Activated CD4-positive, alpha-beta T cell treated with anti-CD3 and anti-CD28 coated beads, Interleukin-2, amount 10 ng/mL, durations not matched to agents 24 days and 14 days (primary cell): ENCODE measurements at places on chromosomes 2 and 18. TPM values are rescaled to one million over a fixed set of nuclear protein-coding genes. Genes with fewer than 3 reads are reported as not detected.

DNA sequence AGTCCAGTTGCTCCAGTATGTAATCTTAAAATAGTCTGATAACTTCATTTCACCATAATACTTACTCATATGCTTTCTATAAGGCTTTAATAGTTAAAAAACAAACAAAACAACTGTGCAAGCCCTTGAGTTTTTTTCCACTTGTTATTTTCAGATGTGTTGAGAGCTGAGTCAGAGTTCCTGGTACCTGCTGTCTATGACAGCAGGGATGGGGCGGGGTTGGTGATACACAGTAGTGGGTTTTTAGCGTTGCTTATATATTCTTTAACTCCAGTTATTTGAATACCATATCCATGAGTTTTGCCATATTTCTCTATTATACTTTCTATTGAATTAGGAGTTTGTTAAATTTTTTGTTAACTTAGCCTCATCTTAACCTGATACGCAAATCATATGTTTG lies 5.0 kb downstream of the NAPG start:
- DNase-seq: peak; percentile 72
- peaks cover 34% of the 10 kb centered on the region for H3K4me1 ChIP-seq
- H3K27me3 ChIP-seq: no peaks in the 10 kb centered on the region
- H3K36me3 ChIP-seq: peaks cover 21% of the 10 kb centered on the region
- peak overlapping the region; percentile 79 for H3K4me3 ChIP-seq
- peak overlapping the region; percentile 96 for H3K27ac ChIP-seq

DNA sequence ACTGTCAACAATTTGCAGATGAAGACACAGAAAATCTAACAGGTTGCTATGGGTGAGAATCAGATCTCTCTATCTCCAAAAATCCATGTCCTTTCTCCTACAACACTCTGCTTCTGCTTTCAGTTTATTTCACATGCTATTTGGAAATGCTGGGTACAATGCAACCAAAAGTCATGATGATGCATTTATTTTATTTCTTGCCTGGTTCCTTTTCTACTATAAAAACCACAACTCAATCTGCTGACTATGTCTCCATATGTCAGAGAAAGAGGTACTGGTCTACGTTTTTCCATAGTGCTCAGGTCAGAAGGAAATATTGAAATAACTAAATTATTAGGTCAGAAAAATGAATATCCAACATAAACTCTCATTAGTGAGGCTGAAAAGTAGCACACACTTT lies 20.5 kb downstream of the RAD51AP2 start:
- H3K27ac ChIP-seq: no peak overlapping the region
- DNase-seq: no peak
- H3K4me3 ChIP-seq: no peak overlapping the region
- no peaks in the 10 kb centered on the region for H3K4me1 ChIP-seq
- no peaks in the 10 kb centered on the region for H3K36me3 ChIP-seq
- H3K27me3 ChIP-seq: no peaks in the 10 kb centered on the region

- no peaks in the 10 kb centered on the region for H3K4me1 ChIP-seq
- H3K27ac ChIP-seq: no peak overlapping the region
- no peaks in the 10 kb centered on the region for H3K27me3 ChIP-seq
- no peaks in the 10 kb centered on the region for H3K36me3 ChIP-seq
Observed at GRCh38 chr2:154120706-154121105, 249.0 kb downstream of the GALNT13 start.

- H3K4me3 ChIP-seq: no peak overlapping the region
- peaks cover 61% of the 10 kb centered on the region for H3K4me1 ChIP-seq
- peaks cover 2% of the 10 kb centered on the region for H3K27me3 ChIP-seq
- H3K36me3 ChIP-seq: no peaks in the 10 kb centered on the region
- no peak for DNase-seq
- no peak overlapping the region for H3K27ac ChIP-seq
Observed at GRCh38 chr18:48810805-48811204, 140.0 kb downstream of the SMAD7 start.

DNA sequence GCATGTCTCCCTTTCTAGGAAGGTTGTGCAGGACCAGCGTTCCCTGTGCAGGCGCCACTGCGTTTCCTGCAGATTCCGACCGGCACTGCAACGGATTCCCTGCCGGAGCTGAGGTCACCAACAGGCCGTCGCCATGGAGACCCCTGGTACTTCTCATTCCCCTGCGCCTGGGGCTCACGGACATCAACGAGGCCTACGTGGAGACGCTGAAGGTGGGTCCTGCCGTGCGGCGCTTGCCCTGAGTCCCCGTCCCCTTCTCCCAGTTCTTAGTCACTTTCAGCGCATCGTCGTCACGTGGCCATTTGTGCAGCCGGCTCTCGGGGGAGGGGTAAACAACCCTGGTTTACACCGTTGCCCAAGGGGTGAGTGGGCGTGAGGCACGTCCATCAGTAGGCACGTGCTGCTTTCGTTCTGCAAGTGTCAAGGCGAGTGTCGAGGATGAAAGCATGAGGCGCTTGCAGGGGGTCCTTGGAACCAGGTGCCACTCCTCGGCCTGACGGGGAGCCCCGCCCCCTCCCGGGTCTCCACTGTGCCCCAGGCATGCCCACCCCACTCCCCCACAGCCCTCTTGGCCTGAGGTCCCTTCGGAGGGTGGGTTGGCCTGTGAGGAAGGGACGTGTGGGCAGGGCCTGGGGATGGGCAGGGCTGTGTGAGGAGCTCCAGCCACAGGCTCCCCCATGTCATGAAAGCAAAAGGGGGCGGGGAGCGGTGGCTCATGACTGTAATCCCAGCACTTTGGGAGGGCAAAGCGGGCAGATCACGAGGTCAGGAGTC lies 19.8 kb downstream of the DTYMK start:
- no peak overlapping the region for H3K27ac ChIP-seq
- peaks cover 8% of the 10 kb centered on the region for H3K4me1 ChIP-seq
- no peaks in the 10 kb centered on the region for H3K27me3 ChIP-seq
- DNase-seq: no peak
- H3K36me3 ChIP-seq: peaks cover 21% of the 10 kb centered on the region
- H3K4me3 ChIP-seq: no peak overlapping the region

DNA sequence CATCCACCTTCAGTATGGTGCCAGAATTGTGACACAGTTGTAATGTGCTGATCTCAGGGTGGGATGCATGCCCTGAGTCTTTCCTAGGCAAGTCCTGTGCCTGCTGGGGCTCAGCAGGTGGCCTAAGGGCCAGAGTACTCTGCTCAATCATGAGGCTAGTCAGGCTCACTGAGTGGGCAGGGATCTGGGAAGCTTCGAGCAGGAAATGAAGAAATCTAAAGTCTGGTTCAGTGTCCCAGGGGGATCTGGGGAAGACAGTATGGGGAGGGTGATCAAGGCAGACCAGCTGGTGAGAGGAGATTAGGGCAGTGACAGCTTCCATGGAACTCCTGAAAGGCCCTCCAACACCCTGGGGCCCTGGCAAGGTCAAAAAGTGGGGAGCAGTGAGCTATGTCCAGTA lies 8.9 kb upstream of the ANKRD29 start:
- H3K27me3 ChIP-seq: peaks cover 34% of the 10 kb centered on the region
- H3K27ac ChIP-seq: no peak overlapping the region
- no peak for DNase-seq
- H3K4me1 ChIP-seq: no peaks in the 10 kb centered on the region
- no peaks in the 10 kb centered on the region for H3K36me3 ChIP-seq

- no peaks in the 10 kb centered on the region for H3K27me3 ChIP-seq
- no peak overlapping the region for H3K27ac ChIP-seq
- H3K36me3 ChIP-seq: peaks cover 1% of the 10 kb centered on the region
- DNase-seq: no peak
- H3K4me1 ChIP-seq: no peaks in the 10 kb centered on the region
Observed at GRCh38 chr2:159439421-159439820, 152.9 kb upstream of the WDSUB1 start.

- peaks cover 7% of the 10 kb centered on the region for H3K4me1 ChIP-seq
- peaks cover 5% of the 10 kb centered on the region for H3K27me3 ChIP-seq
- no peak overlapping the region for H3K4me3 ChIP-seq
- no peak overlapping the region for H3K27ac ChIP-seq
Observed at GRCh38 chr2:44245083-44245861, 30.0 kb upstream of the SLC3A1 start.

- no peak overlapping the region for H3K27ac ChIP-seq
- H3K4me1 ChIP-seq: no peaks in the 10 kb centered on the region
- DNase-seq: no peak
- H3K4me3 ChIP-seq: no peak overlapping the region
Observed at GRCh38 chr2:26305540-26305939, 40.4 kb upstream of the SELENOI start.

DNA sequence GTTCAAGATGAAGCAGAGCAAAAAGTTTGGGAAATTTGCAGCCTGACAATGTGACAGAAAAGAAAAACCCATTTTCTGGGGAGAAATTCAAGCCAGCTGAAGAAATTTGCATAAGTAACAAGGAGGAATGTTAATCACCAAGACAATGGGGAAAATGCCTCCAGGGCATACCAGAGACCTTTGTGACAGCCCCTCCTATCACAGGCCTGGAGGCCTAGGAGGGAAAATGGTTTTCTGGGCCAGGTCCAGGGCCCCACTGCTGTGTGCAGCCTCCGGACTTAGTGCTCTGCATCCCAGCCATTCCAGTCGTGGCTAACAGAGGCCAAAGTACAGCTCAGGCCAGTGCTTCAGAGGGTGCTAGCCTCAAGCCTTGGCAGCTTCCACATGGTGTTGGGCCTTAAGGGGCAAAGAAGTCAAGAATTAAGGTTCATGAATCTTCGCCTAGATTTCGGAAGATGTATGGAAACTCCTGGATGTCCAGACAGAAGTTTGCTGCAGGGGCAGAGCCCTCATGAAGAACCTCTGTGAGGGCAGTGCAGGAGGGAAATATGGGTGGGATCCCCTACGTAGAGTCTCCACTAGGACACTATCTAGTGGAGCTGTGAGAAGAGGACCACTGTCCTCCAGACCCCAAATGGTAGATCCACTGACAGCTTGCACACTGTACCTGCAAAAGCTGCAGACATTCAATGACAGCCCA lies 314.1 kb upstream of the TRIB2 start:
- no peaks in the 10 kb centered on the region for H3K4me1 ChIP-seq
- H3K27me3 ChIP-seq: peaks cover 21% of the 10 kb centered on the region

The C2orf80 gene
- not detected in 2 replicates for total RNA-seq

The LDLRAD4 gene
- total RNA-seq: 35.6 and 36.5 TPM in 2 replicates

The FAM110C gene
- 0.33 and 0.47 TPM in 2 replicates for total RNA-seq

The AQP12A gene
- total RNA-seq: not detected in 2 replicates

The DSC2 gene
- total RNA-seq: not detected in 2 replicates

The ZNF385B gene
- not detected in 2 replicates for total RNA-seq
